ENCODE measurements at places on chromosomes 2 and 18.

- DNase-seq, result no peak
These were observed 1003.2 kb upstream of the FAM98A start for GRCh38 chr2:34602262-34602661.

- DNase-seq, result no peak
These were observed 81.2 kb upstream of the REV1 start for GRCh38 chr2:99571021-99571420.

GRCh38 chr2:144430722-144431391 lies 89.1 kb downstream of the ZEB2 start:
- no peak for DNase-seq

GRCh38 chr2:233418761-233419546 lies 64.7 kb downstream of the DGKD start:
- DNase-seq, result no peak

- no peak for DNase-seq
These were observed 70.0 kb downstream of the SCG2 start for GRCh38 chr2:223532161-223532560.

- DNase-seq, result no peak
These were observed 10.0 kb downstream of the RAPGEF4 start for GRCh38 chr2:172745636-172746035.

DNA sequence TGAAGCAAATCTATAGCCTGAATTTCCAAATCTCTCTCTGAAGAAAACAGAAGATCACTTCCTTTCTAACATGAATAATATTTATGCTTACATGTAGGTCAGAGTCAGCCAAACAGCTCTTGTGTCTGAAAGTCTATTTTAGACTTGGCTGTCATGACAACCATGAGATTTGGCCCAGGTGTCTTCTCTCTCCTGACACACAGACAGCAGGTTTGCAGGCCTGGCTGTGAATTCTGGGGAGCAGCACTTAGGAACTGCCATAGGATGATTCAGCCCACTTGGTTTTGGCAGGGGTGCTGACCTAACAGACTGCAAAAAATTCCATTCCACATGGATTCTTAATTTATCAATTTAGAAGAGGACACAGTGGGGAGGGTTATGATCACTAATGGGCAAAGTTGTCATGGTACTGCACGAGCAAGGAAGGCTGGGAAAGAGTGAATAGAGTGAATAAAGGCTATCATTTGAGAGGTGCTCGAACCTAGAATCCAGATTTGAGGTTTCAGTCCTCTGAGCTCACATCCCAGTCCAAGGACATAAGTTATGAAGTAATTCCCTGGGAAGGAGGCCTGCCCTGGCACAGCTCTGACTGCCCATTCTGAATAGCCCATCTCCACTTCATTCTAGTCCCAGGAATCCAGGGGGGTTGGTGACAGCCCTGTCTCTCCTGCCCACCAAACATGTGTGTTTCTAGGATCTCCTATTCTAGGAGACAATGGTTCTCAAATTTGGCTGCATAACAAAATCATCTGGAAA lies 453.9 kb upstream of the TRIB2 start:
- DNase-seq, result no peak

DNA sequence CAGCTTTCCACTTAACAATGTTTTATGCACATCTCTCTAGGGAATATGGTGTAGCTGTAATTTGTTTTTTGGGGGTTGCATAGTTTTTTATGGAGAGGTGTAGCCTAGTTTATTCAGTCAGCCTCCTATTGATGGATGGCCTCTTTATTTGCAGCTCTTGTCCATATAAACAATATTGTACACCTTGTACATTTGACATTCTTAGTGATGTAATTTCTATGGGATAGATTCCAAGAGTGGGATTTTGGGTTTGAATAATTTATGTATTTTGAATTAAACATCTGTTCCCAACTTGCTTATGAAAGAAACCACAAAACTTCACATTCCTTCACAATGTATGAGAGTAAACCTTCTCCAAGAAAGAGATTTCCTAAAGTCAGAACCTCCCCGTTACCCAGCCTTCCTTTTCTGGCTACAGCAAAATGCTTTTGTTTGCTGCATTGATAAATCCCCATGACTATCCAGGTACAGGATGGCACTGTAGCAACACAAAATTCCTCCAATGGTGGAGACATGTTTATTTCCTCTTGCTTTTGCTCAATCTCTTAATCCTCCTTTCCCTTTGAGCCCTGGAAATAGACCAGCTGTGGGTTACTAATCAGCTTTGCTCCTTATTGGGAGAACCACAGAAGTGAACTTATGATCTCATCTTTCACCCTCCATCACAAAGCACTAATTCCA lies 58.4 kb upstream of the GALR1 start:
- DNase-seq, result no peak

- peak; percentile 21 for DNase-seq
These were observed at the start of gene CRYBA2 for GRCh38 chr2:218993345-218994315. Gene CRYBA2, minus strand, starts transcription at chr2:218993422. Its CDS starts 246 bp downstream, at chr2:218993176.

DNA sequence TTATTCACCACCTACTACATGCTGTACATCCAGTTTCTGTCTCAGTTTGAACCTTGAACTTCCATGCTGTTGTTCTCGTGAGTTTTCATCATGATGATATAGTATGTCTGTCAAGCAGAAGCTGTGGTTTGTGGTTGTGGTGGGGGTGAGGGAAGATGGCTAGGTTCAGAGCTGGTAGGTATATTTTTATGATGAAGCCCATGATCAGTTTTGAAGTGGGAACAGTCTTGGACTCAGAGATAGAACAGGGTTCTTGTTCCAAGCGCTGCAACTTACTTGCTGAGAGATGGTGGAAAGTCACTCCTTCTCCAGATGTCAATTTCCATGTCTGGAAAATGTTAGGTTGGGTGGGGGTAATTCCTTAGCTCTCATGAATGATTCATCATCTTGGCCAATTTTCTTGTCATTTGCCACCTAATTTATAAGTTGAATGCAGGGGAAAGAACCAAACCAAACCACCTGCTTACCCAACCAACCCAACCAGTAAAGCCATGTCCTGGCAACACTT lies 21.6 kb downstream of the PMAIP1 start:
- DNase-seq, result no peak

GRCh38 chr2:214545898-214546542 lies 135.2 kb downstream of the VWC2L start:
- DNase-seq, result no peak

- DNase-seq, result no peak
These were observed 138.9 kb downstream of the DYSF start for GRCh38 chr2:71592181-71592711.

- no peak for DNase-seq
These were observed 254.8 kb downstream of the SLC8A1 start for GRCh38 chr2:40197121-40197520.

- peak; percentile 82 for DNase-seq
These were observed 42.1 kb upstream of the TRIM43B start for GRCh38 chr2:95526360-95527341.

- no peak for DNase-seq
These were observed 22.9 kb downstream of the IGFBP5 start for GRCh38 chr2:216672466-216672865.

DNA sequence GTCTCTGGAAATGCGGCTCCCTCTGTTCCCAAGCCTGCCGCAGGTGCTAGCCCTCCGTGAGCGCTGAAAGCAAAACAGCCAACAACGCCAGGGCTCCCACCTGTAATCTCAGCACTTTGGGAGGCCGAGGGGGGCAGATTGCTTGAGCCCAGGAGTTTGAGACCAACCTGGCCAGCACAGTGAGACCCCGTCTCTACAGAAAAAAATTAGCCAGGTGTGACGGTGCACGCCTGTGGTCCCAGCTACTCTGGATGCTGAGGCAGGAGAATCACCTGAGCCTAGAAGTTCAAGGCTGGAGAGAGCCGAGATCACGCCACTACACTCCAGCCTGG lies 41.3 kb upstream of the PTMA start:
- DNase-seq, result no peak

DNA sequence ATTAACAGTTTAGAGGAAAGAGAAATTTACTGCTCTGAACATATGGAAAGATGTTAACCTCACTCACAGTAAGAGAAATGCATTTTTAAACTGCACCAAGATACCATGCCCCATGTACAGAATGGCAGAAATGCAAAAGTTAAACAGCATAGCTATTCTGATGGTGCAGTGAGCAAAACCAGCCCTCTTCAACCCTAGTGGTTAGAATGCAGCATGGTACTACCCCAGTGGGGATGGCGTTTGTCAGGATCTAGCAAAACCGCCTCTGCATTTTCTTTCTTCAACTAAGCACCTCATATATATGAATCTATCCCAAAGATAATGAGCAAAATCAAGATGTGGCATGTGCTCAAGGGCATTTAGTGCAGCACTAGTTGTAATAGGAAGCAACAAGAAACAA lies 98.0 kb downstream of the MGAT5 start:
- no peak for DNase-seq

DNA sequence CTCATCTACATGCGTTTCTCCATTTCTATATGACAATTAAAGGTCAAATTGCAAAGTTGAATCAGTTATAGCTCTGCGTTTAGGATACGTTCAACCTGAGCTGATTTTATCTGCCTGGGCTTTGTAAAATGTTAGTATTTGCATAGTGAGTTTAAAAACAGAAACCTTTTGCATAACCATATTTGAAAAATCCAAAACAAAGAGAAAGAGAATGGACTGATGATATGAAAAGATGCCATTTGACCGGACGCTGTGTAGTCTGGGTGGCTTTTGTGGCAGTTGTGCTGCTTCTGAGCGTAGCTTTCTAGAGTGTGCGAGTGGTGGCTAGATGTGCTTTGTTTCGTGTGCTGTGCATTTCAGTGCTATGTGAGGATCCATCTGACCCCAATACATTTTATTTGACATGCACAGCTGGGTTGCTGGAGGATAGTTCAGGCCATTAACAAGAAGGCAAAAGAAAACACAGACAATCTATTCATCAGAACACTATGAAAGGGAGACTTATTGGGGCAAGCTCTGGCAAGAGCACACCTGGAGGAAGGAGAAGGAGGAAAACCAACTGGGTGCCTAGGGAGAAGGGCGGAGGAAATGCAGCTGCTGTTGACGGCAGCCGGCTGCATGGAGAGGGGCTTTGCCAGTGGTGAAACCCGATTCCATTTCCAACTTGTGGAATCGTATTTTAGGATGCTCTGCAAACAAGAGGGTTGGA lies 126.8 kb downstream of the ACOXL start:
- no peak for DNase-seq

GRCh38 chr2:121005453-121005852 lies 269.8 kb downstream of the GLI2 start:
- DNase-seq, result no peak

DNA sequence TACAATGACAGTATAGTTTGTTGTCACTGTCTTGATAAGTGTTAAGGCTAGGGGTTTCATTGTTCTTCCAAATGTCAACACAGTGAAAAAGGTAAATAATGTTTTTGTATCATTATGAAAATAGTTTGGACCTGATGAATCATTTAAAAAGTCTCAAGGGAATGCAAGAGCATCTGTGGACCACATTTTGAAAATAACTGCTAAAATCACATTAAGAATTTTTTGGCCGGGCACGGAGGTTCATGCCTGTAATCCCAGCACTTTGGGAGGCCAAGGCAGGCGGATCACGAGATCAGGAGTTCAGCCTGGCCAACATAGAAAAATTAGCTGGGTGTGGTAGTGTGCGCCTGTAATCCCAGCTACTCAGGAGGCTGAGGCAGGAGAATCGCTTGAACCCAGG lies 10.3 kb downstream of the SCN1A start:
- DNase-seq, result no peak

- no peak for DNase-seq
These were observed 154.3 kb downstream of the EIPR1 start for GRCh38 chr2:3223080-3223923.

DNA sequence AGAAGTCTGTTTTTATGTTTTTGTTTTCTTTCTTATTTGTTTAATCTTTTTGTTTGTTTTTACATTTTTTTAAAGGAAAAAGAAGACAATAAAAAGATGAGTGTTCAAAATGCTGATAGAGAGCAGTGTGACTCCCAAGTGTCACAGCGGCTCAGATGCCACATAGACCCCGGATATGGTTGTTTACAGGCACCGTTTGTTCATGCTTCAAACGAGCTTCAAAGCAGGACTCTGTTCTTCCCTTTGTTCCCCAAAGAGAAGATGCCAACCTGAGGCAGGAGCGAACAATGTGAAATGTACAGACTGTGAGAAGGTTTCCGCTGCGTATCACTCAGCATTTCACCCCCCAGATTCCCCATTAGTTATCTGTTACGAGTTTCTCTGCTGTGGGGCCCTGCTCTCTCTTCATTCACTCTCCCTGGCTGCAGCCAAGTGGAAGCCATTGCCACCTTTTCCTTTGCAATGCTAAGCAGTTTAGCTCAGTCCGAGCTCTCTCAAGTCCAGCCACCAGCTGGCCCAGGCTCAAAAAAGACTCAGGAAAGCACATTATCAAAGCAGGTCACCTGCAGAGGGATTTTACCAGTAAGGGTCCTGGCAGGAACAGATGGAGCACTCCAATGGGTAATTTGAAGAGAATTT lies 36.4 kb upstream of the PHLPP1 start:
- no peak for DNase-seq

GRCh38 chr18:63043516-63043915 lies 276.1 kb downstream of the BCL2 start:
- no peak for DNase-seq

GRCh38 chr2:85711578-85712060 lies 17.5 kb downstream of the GNLY start:
- DNase-seq, result no peak

DNA sequence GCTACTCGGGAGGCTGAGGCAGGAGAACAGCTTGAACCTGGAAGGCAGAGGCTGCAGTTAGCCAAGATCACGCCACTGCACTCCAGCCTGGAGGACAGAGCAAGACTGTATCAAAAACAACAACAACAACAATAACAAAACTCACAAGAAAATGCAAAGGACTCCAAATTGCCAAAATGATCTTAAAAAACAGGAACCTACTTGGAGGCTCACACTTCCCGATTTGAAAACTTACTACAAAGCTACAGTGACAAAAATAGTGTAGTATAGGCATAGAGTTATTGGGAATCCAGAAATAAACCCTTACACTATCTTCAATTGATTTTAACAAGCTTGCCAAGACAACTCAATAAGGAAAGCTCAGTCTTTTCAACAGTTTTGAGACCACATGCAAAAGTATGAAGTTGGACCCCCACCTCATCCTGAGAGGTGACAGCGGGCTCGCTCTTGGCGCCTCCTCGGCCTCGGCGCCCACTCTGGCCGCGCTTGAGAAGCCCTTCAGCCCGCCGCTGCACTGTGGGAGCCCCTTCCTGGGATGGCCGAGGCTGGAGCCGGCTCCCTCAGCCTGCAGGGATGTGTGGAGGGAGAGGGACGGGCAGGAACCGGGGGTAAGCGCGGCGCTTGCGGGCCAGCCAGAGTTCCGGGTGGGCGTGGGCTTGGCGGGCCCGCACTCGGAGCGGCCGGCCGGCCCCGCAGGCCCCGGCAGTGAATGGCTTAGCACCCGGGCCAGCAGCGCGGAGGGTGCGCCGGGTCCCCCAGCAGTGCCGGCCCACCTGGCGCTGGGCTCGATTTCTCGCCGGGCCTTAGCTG lies 18.3 kb upstream of the ACVR2A start:
- DNase-seq, result no peak
